ENCODE measurements at places on chromosomes 6 and 20.

GRCh38 chr6:132974122-132974521, 159.8 kb downstream of the RPS12 start:
- DNase-seq = no peak

DNA sequence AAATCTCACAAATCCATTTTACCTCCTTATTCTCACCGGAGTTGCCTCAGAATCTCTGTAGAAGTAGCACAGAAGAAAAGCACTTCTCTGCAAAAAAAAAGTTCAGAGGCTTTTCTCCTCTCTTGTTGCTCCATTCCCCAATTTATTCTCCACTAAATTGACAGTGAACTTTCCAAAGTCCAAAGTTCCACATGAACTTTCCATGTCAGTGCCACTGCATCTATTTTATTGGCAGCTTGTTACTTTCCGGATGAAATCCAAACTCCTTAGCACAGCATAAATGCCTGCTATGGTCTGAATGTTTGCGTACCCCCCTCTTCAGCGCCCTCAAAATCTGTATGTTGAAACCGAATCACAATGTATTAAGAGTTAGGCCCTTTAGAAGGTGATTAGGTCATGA, 77.0 kb upstream of the MAP7 start:
- no peak for DNase-seq

- no peak for DNase-seq
Observed at GRCh38 chr6:20377623-20378265, 23.9 kb upstream of the E2F3 start.

DNA sequence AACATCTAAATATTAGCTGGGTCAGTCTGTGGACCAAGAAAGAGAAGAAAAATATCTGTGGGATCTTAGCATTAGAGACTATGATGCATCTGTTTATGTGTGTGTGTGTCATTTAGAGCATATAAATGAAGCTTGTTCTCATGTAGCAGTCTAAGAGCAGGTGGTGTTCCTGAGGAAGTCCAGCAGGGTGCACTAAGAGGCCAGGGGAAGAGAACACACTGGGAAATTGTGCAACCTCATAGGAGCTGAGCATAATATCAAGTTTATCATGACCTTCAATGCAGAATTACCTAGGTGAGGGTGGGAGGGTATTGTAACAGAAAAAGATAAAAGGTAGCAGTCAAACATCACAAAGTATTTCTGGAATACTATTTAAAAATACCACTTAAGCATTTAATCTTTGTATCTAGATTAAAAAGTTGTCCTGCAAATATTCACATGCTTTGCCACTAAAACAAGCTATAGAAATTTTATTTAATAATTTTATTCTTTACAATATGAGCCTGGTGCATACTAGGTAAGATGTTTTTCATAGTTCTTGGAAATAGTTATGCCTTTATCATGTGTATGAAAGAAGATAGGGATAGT, 80.5 kb downstream of the SMPDL3A start:
- DNase-seq = peak; percentile 5

GRCh38 chr6:67608099-67608749, 1026.9 kb upstream of the ADGRB3 start:
- no peak for DNase-seq

DNA sequence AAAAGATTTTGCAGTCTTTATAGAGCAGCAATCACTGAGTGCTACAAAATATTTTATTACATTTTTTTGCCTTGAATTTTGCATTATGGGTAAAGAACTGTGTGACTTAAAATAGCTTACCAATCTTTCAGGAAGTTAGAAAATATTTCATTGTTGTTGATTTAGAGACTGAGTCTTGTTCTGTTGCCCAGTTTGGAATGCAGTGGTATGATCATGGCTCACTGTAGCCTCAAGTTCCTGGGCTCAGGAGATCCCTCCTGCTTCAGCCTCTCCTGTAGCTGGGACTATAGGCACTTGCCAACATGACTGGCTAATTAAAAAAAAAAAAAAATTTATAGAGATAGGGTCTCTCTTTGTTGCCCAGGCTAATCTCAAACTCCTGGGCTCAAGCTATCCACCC, 100.8 kb downstream of the ADGRB3 start:
- DNase-seq = no peak

DNA sequence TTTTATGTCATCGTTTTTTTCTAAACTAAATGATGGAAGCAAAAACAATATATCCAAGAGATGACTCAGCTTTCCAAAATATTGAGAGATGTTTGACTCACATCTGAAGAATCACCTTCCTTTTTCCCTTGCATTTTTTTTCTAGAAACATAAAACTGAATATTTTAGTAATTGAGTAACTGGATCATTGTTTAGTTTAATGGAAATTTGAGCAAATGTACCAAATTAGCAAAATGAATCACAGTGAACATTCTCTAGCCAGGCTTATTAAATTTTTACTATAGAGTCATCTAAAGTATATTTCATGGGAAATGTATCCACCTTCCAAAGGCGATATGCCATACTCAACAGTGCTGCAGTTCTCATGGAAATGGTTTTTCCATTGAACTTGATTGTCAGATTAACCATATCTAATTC, 145.5 kb downstream of the TENT5A start:
- DNase-seq = no peak

Data from occipital lobe (tissue), 3 donors.